ENCODE measurements at places on chromosomes 12 and 14.

DNA sequence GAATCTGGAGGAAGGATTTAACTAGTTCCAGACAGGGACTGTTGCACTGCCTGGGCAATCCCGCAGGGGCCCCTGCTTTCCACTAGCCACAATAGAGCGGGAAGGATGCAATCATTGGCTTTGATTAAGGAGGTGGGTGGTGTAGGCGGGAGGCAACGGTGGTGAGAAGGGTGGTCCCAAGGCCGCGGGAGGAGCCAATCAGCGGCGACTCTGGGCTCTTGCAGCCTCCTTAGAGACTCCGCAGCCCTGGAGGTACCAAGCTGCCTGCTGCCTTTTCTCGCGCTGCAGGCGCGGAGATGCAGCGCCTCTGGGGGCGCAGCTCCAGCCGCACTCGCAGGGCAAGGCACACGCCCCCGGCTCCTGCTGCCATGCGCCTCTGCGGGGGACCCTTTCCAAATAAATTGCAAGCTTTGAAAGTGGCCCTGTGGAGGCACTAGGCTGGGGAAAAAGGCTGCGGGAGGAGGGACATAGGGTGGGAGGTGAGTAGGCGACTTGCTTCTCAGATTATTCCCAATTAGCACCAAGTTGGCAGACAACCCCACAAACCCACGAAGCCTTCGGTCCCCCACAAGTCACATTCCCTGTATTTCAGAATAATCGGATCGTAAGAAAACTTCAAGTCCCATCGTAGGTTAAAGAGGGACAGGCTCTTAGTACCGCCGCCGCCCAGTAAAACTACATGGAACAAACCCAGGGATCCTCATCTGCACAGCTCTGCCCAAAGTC is 858 bp upstream of the KCNA1 start:
- no peaks in the 10 kb centered on the region for H3K36me3 ChIP-seq
- peak overlapping the region; percentile 29 for H3K4me3 ChIP-seq
- peaks cover 95% of the 10 kb centered on the region for H3K27me3 ChIP-seq
- peak; percentile 58 for DNase-seq
- no peak overlapping the region for H3K27ac ChIP-seq

GRCh38 chr14:71996610-71997009 is 64.4 kb downstream of the RGS6 start:
- H3K4me1 ChIP-seq = no peaks in the 10 kb centered on the region
- H3K27me3 ChIP-seq = no peaks in the 10 kb centered on the region
- no peak for DNase-seq
- H3K36me3 ChIP-seq = no peaks in the 10 kb centered on the region

GRCh38 chr12:113980537-113981337 is 14.6 kb upstream of the RBM19 start:
- no peaks in the 10 kb centered on the region for H3K4me1 ChIP-seq
- DNase-seq = peak; percentile 85
- H3K27ac ChIP-seq = no peak overlapping the region
- peaks cover 36% of the 10 kb centered on the region for H3K27me3 ChIP-seq
- H3K4me3 ChIP-seq = no peak overlapping the region

- H3K27me3 ChIP-seq = no peaks in the 10 kb centered on the region
- no peak overlapping the region for H3K4me3 ChIP-seq
- no peak overlapping the region for H3K27ac ChIP-seq
- no peaks in the 10 kb centered on the region for H3K36me3 ChIP-seq
These were observed 5.4 kb downstream of the ANKRD13A start for GRCh38 chr12:110004598-110004997.

DNA sequence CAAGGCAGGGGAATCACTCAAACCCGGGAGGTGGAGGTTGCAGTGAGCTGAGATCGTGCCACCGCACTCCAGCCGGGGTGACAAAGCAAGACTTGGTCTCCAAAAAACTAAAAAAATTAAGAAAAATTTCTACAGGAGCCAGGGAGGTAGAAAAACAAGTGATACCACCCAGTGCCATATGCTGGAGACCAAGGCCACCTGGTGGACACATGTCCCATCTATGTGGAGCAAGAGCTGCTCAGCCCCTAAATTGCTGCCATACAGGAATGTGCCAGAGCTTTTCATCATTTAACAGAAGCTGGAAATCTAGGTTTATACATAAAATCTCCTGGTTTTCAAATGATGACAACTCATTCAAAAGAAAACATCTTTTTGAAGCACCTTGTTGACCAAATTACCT is 61.4 kb upstream of the ELK3 start:
- DNase-seq = no peak
- no peak overlapping the region for H3K4me3 ChIP-seq
- H3K4me1 ChIP-seq = no peaks in the 10 kb centered on the region
- H3K27me3 ChIP-seq = no peaks in the 10 kb centered on the region
- H3K27ac ChIP-seq = no peak overlapping the region
